ENCODE measurements at places on chromosomes 5 and 9.
A peak's percentile ranks its signal among the peaks of the same experiment; 100 is the strongest.

DNA sequence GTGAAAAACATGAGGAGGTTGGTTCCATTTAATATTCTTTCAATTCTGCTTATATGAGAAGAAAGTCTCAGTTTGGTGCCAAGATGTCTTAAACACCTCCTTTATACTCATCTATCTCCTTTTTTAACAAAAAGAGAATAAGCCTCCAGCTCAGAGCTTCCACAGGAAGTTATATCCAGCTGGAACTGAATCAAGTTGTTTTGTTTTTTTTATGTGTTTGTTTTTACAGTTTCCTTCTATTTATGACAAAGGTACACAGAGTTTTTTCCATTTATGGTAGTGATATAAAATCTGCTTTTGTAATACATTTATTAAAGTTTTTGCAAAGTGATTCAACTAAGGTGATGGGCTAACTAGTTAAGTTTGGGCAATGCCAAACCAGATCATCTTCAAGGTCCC is 10.4 kb downstream of the SPARC start:
- no peak for DNase-seq

DNA sequence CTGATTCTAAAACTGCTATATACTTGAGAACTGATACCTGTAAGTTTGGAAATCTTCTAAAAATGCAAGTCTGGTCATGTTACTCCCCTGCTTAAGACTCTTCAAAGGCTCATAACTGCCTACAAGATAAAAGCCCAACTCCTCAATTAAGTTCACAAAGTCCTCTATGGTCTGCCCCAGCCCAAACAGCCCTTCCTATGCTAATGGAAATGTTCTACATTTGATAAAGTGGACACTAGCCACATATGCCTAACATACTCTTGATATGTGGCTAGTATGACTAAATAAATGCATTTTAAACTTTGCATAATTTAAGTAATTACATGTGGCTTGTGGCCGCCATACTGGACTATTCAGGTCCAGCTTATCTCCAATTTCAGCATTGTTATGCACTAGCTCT is 204.5 kb downstream of the AP3B1 start:
- no peak for DNase-seq

DNA sequence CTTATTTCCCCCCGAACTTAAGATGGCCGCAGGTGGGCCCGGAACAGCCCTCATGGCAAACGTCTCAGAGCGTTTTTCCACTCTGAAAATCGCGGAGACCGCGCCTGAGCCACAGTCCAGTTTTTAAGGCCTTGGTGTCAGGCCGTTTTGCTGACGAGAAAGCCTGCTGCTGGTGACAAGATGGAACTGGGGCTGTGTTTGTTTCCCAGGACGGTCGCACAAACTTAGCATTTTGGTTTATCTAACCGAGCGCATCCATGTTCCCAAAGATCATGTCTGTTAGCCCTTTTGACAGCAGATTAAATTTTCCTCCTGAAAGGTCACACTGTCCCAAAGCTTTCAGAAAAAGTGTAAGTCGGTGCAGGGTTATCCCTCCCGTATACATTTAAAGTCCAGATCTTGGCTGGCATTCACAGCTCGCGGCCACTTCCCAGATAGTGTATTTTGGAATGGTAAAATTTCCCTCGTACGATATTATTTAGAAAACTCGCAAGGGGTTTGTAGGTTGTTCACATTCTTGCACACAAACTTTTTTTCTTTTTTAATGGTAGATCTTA is 812 bp downstream of the SREK1 start:
- peak; percentile 49 for DNase-seq

DNA sequence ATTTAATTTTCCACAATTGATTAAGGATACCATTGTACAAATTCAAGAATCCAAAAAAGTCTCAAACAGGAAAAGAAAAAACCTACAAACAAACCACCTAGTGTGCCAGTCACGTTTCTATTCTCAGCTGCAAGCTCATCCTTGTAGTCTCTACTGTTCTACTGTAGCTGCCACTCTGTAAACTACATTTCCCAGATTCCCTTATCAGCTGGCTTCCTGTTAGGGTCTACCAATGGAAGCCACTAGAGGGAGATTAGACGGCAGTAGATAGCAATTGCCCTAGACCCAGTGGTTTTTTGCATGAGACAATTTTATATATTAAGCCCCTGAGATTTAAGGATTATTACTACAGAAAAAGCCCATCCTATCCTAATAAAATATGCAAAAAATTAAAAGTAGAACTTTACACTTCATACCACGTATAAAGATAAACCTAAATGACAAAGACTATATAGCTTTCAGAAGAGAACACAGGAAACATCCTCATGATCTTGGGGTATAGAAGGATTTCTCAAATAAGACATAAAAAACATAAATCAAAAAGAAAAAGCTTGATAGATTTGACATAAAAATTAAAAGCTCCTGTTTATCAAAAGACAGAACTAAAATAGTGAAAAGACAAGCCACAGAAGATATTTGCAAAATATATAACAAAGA is 37.4 kb downstream of the P4HA2 start:
- DNase-seq: peak; percentile 54

- DNase-seq: no peak
These were observed 65.4 kb downstream of the PTPDC1 start for GRCh38 chr9:94149696-94150095.

- DNase-seq: no peak
These were observed 83.6 kb upstream of the ADAMTSL1 start for GRCh38 chr9:18390393-18390792.

DNA sequence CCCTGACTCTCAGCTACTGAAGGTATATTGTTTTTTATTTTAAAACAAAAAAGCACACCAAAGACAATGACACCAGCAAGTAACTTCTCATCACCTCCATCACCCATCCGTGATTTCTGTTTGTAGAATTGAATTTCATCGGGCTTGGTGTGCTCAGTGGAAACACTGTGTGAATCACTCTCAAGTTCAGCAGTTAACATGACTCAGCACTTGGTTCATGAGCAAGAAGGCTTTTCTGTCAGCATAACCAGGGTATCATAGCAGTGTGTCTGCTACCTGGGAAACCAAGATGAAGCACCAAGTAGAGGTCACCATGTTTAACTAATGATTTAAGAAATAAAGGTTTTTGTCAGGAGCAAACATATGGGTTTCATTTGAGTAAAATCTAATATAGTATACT is 123.7 kb downstream of the INSYN2B start:
- DNase-seq: no peak

- DNase-seq: peak; percentile 75
These were observed 58.5 kb upstream of the GOLPH3 start for GRCh38 chr5:32232441-32233219.

DNA sequence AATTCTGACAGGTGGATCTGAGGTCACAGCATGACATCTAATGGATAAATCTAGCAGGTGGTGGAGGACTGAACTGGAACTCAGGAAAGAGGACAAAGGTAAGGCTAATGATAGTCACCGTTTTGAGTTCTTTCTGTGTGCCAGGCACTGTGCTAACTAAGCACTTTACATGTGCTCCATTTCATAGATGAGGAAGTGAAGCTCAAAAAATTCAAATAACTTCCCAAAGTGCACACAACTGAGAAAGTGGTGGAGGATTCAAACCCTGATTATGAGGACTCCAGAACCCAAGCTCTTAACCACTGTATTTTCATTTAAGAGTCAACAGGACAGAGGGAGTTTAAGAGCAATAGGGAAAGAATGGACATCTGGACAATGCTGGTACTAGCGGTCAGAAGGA is 7.1 kb upstream of the DELE1 start:
- DNase-seq: no peak

- DNase-seq: no peak
These were observed 4.0 kb upstream of the FOXB2 start for GRCh38 chr9:77015327-77016048.
